ENCODE measurements at places on chromosomes 11 and 22. TPM values are rescaled to one million over a fixed set of nuclear protein-coding genes. Genes with fewer than 3 reads are reported as not detected.

Gene GDPD4
- total RNA-seq = not detected

GRCh38 chr11:12506404-12506921 is 129.1 kb downstream of the PARVA start:
- no peak for DNase-seq

Gene DEUP1
- not detected for total RNA-seq

- DNase-seq = no peak
These were observed 32.9 kb upstream of the RFPL3 start for GRCh38 chr22:32324505-32325415.

Gene UBE2L6
- total RNA-seq = 151 TPM

DNA sequence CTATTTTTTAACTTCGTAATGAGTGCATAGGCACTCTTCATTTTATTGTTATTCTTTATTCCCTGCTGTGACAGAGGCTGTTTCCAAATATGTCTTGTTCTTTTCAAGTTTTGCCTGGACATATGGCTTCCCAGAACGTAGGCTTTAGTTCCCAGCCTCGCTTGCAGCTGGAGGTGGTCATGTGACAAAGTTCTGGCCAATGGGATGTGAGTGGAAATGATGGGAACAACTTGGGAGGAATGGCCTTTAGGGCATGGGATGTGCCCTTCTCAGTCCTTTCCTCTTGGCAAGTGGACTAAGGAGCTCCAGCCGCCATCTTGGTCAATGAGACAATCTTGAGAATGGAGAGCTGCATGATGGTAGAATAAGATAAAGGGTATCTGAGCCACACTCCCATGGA is 70.8 kb upstream of the EIF3D start:
- no peak for DNase-seq

All from activated CD4-positive, alpha-beta T cell treated with anti-CD3 and anti-CD28 coated beads, Interleukin-2, amount 10 ng/mL, durations not matched to agents 24 days and 14 days (primary cell).